Astrocyte of the spinal cord (primary cell): ENCODE measurements at places on chromosomes 16 and 17.

GRCh38 chr17:35287286-35287811 lies 44.5 kb downstream of the SLFN5 start:
- DNase-seq = no peak

- no peak for DNase-seq
These were observed 17.2 kb downstream of the RARA start for GRCh38 chr17:40326014-40326831.

GRCh38 chr16:67441907-67442306 lies 11.0 kb downstream of the HSD11B2 start:
- no peak for DNase-seq

GRCh38 chr17:66514227-66514806 lies 211.9 kb downstream of the PRKCA start:
- peak; percentile 56 for DNase-seq

DNA sequence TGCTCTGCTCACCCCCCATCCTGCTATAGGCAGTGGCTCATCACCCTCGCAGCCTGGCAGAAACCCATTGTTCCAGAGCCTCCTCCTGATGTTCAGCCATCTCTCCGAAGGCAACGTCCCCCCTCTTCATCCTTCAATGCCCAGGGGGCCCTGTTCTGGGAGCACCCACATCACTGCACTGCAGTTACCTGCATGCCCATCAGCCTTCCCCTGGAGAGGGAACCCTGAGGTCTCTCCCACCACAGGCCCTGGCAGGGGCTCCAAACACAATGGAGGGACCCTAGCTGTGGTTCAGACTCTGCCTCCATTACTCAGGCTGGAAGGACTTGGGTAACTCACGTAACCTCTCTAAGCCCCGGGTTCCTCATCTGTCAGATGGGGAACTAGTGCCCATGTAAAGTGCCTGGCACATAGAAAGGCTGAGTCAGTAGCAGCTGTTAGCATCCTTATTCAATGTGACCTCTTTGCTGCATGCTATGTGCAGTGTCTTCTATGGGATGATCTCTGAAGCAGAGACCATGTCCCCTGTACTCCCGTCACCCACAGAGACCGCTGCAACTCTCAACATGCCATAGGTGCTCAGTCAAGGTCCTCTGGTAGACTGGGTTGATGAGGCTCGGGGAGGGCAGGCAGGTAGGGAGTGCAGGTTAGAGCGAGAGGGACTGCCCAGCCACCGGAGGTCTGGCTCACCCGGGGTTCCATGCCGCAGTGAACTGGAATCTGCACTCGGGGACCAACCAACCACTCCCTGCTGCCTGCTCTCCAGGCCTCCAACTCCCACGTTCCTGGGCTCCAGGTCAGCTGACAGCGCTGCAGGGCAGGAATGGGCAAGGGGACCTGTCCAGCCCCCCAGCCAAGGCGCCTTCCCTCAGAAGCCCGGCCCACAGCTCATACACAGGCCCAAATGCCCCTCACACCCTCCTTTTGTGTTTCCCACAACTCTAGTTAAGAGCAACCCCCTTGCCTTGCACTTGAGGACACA lies 233.2 kb downstream of the ZNF423 start:
- no peak for DNase-seq

DNA sequence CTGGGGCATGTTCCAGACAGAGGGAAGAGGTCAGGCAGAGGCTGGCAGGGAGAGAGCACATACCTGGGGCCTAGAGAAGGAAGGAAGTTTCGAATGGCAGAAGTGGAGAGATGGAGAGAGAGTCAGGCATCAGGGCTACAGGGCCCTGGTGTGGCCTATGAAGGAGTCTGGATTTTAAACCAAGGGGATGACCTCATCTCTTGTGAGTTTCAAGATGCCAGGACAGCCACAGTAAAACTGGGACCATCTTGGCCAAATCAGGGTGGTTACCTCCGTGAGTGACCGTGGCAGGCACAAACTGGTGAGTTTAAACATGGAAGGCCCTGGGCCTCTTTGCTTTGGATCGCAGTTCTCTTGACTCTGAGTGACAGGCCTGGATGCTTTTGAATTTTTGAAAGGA lies 7.6 kb upstream of the ATP2C2 start:
- no peak for DNase-seq

- no peak for DNase-seq
These were observed 11.3 kb upstream of the HOXB2 start for GRCh38 chr17:48556229-48556575.

DNA sequence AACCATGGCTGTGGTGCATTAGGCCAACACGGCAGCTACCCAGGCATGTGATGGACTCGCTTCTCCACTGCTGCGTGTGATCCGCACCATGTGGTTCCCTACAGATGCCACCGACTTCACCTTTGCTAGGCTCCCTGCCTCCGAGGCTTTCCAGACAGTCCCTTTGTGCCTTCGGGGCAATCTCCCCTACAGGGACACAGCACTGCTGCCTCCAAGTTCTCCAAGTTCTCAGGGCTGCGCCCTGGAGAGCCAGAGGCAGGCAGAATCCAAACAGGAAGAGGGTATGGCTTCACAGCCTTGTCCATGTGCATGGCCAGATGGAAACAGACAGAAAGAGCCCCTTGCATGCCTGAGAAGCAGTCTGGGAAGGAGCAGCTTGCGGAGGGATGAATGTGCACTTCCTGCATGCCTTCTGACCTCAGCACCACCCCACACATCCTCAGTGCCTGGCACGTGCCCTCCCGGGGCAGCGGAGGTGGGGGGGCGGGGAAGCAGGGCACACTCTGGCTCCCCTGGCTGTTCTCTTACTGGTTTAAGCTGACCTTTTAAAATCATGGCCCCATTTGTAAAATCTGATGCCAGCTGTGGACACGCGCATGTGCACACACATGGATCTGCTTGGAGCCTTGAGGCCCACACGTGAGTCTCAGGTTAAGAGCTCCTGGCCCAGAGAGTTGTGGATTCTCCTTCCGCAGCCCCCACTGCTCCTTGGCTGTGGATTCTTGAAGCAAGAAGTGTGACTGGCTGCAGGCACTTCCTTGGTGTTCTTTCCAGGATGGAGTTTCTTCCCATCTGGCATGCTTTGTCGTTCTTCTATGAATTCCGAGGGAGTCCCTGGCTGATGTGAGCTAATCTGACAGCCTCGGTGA lies 55.3 kb upstream of the MTSS2 start:
- peak; percentile 48 for DNase-seq

GRCh38 chr16:11328172-11329070 lies 16.8 kb upstream of the RMI2 start:
- peak; percentile 93 for DNase-seq

- DNase-seq = no peak
These were observed 238.0 kb upstream of the AXIN2 start for GRCh38 chr17:65799454-65799853.

DNA sequence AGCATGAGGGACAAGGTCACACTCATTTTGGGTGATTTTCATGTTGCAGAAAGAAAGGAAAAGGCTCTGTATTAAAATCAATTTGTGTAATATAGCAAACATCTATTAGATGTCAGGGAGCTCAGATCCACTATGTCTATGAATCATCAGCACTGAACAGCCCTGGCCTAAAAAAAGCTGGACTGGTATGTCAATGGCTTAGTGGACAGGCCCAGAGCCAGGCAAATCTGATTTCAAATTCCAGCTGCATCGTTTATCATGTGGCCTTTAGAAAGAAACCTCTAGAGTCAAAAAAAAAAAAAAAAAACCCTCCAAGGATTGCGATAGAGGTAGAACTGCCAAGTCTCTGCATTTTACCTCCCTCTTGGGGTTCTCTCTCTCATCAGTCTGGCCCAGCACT lies 5.4 kb downstream of the GAS7 start:
- no peak for DNase-seq
